ENCODE measurements at places on chromosomes 5 and 9. TPM values are rescaled to one million over a fixed set of nuclear protein-coding genes. Genes with fewer than 3 reads are reported as not detected.

BSPRY gene
- not detected for total RNA-seq

SOX30 gene
- total RNA-seq, result 0.09 TPM

DNAI1 gene
- total RNA-seq, result not detected

GDNF gene
- not detected for total RNA-seq

P4HA2 gene
- total RNA-seq, result 55.7 TPM

SLC2A8 gene
- total RNA-seq, result 10.1 TPM

PROB1 gene
- total RNA-seq, result 6.1 TPM

TMEM252 gene
- total RNA-seq, result not detected

MEF2C gene
- 169 TPM for total RNA-seq

IFNB1 gene
- total RNA-seq, result not detected

SUSD1 gene
- 59.6 TPM for total RNA-seq

OTULIN gene
- total RNA-seq, result 31.0 TPM

PCDHA1 gene
- total RNA-seq, result 0.17 TPM

PCDHGA11 gene
- total RNA-seq, result 6.8 TPM

CEL gene
- 0.17 TPM for total RNA-seq

ATP10B gene
- total RNA-seq, result 0.05 TPM

OCLN gene
- total RNA-seq, result 4.4 TPM

PCDHGA3 gene
- 1.2 TPM for total RNA-seq

C9 gene
- total RNA-seq, result 0.34 TPM

LRRC19 gene
- not detected for total RNA-seq

C9orf50 gene
- total RNA-seq, result not detected

MOCS2 gene
- total RNA-seq, result 24.2 TPM

ESM1 gene
- total RNA-seq, result 70.8 TPM

WWC1 gene
- 26.2 TPM for total RNA-seq

MCIDAS gene
- not detected for total RNA-seq

FOXD1 gene
- 0.17 TPM for total RNA-seq

NDFIP1 gene
- total RNA-seq, result 57.7 TPM

CAMK4 gene
- 0.28 TPM for total RNA-seq

EPB41L4A gene
- total RNA-seq, result 33.5 TPM

ZNF883 gene
- total RNA-seq, result 0.60 TPM

TUSC1 gene
- 9.4 TPM for total RNA-seq

DRD1 gene
- total RNA-seq, result not detected

INSL6 gene
- total RNA-seq, result not detected

DMAC1 gene
- total RNA-seq, result 8.7 TPM

PCDHGA9 gene
- 3.6 TPM for total RNA-seq

GKAP1 gene
- total RNA-seq, result 2.6 TPM

ZNF879 gene
- total RNA-seq, result 4.4 TPM

ZNF622 gene
- total RNA-seq, result 52.8 TPM

SLC6A19 gene
- total RNA-seq, result not detected

SEMA6A gene
- total RNA-seq, result 21.1 TPM

FSTL4 gene
- 0.09 TPM for total RNA-seq

C5orf34 gene
- total RNA-seq, result 2.4 TPM

TSSK1B gene
- not detected for total RNA-seq

RFESD gene
- total RNA-seq, result 0.34 TPM

Data from dermis blood vessel endothelial cell (primary cell).